Skin of body (tissue), 3 donors: ENCODE measurements at places on chromosomes 2 and 18. TPM values are rescaled to one million over a fixed set of nuclear protein-coding genes. Genes with fewer than 3 reads are reported as not detected.

DNA sequence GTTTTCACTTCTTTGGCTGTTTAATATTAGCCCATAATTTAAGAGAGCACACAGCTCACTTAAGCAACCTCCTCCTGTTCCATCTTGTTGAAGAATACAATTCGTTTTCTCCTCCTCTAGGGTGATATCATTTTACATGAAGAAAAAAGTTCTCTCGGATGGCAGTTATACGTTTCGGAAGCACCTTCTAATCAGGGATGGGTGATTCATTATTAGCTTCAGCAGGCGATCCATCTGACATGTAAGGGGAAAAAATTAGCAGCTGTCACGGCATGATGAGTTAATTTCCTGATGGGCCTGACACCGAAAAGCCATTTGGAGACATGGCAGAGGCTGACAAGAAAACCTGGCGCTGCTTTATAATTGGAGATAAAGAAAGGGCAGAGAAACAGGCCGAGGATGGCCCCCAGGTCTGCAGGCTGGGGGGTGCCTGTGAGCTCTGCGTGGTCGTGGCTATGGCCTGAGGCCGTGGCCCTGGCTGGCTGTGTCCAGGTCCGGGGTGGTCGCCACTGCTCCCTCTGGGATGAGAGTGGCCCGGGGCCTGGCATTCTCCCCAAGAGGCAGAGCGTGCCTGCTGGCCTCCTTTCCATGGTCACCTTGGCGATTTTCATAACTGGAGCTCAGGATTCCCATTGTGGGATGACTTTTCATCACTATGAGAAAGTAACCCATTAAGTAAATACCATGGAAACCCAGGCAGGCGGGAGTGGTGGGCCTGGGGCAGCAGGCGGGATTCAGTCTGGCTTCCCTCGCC is 140.1 kb downstream of the PTGR3 start:
- no peak for DNase-seq

- DNase-seq = no peak
Measured at GRCh38 chr2:178731300-178731699, 75.9 kb downstream of the TTN start.

GRCh38 chr2:122266636-122267035 is 511.2 kb downstream of the TSN start:
- DNase-seq = peak; percentile 45

DNA sequence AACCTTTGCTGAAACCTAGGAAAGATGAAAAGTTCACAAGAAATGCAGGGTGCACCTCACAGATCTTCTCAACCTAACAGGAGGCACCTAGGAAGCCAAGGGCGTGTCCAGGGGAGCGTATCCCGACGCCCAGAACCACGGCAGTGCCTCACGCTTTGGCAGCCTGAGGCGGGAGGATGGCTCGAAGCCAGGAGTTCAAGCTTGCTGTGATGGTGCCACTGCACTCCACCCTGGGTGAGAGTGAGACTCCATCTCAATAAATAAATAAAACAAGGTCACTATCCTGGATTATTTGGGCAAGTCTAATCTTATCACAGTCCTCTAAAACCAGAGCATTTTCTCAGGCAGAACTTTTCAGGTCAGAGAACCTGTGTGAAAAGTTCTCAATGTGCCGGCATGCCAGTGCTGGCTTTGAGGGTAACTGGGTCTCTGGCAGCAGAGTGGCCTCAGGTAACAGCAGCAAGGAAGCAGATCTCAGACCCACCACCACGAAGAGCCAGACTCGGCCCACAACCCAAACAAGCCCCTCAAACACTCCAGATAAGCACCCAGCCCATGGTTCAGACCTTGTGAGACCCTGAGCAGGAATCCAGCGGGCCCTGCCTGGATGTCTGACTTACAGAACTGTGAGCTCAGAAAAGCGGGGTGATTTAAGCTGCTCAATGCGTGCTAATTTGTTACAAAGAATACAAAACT is 11.7 kb downstream of the HSBP1L1 start:
- DNase-seq = no peak

The NCK2 gene
- total RNA-seq = 38.4 TPM

The EGR4 gene
- 0.10 TPM for total RNA-seq

The NR4A2 gene
- 5.9 TPM for total RNA-seq

The KCNF1 gene
- 0.10 TPM for total RNA-seq

The LYG1 gene
- 0.59 TPM for total RNA-seq

The CD8A gene
- total RNA-seq = not detected

The GREB1 gene
- 2.7 TPM for total RNA-seq

- no peak for DNase-seq
Measured at GRCh38 chr2:152693033-152693432, 24.2 kb downstream of the PRPF40A start.

The GGCX gene
- total RNA-seq = 24.4 TPM

- DNase-seq = no peak
Measured at GRCh38 chr2:110106642-110107041, 9.0 kb downstream of the MALL start.

DNA sequence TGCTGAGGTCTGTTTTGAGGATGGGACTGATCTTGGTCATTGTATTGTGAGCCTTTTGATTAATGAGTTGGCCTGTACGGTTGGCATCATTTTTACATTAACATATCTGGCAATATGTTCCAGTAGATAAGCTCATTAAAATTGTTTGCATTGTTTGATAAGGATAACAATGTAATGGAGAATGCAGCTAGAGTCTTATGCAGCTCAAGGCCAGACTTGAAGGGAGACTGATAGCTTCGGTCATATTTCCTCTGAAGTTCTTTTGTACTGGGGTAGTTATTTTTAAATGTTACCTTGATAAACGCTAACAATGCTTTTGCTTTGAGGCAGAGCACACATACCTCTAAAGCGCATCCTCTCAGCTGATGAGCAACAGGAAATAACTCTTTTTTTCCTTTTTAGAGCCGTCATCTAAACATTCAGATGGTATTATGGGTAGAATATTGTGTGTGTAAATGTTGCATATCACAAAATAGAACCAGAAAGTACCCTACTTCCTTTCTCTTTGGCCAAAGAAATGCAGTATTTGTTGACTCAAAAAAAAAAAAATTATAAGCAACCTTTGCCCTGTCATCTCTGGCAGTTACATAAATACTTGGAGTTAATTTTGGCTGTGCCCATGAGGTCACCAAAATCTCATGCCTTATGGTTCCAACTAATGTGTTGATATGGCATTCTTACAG is 1.3 kb downstream of the MAPRE2 start:
- DNase-seq = peak; percentile 25

The RAD51AP2 gene
- 0.20 TPM for total RNA-seq

GRCh38 chr2:24872344-24873115 is 47.5 kb downstream of the ADCY3 start:
- DNase-seq = no peak

DNA sequence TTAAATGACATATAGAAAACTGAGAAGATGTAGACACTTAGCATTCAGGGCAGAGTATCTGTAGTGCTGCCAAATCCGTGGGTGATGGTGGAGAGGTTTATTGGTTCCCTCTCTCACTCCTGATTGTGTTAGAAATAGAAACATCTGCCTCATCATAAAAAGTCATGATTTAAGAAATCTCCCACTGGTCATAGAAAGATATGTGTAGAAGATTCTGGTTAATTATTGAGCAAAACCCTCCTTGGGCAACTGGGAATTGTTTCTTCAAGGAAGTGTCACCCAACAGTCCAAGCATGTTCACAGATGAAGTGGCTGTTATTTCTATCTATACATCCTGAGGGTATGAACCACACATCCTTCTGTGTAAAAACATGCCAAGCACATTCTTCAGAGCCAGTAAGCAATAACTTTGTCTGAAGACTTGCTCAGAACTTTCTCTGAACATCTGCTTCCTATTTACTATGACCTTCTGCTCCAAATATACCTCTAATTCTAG is 33.6 kb upstream of the CHRNA1 start:
- DNase-seq = peak; percentile 38

GRCh38 chr18:73768043-73768442 is 379.6 kb downstream of the FBXO15 start:
- no peak for DNase-seq

The GREB1L gene
- total RNA-seq = 4.2 TPM

GRCh38 chr2:149399934-149400615 is 69.7 kb downstream of the LYPD6 start:
- DNase-seq = no peak

The UGT1A4 gene
- not detected for total RNA-seq

The HOXD13 gene
- not detected for total RNA-seq

- DNase-seq = no peak
Measured at GRCh38 chr2:238106339-238106697, 6.2 kb downstream of the ESPNL start.

The GPBAR1 gene
- total RNA-seq = 0.39 TPM

DNA sequence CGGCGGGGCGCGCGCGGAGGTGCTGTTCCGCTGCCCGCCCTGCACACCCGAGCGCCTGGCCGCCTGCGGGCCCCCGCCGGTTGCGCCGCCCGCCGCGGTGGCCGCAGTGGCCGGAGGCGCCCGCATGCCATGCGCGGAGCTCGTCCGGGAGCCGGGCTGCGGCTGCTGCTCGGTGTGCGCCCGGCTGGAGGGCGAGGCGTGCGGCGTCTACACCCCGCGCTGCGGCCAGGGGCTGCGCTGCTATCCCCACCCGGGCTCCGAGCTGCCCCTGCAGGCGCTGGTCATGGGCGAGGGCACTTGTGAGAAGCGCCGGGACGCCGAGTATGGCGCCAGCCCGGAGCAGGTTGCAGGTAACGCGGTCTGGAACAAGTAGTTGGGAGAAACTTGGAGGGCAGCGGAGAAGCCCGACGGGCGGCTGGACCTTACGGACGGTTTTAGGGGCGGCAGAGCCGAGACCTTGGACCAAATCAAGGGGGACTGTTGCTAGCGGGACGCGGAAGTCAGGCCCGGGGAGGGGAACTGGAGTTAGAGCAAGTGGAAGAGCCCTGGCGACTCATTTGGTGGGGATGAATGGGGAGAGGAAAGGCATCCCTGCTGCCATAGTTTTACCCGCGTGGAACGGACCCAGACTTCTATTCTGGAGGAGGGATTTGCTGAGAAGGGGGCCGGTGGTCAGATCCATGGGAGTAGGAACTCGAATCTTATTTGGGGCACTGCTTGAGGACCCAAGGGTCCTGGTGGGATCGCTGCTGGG is 573 bp downstream of the IGFBP2 start:
- no peak for DNase-seq

The SPIRE1 gene
- 20.3 TPM for total RNA-seq

GRCh38 chr2:186480991-186481390 is 5.1 kb upstream of the ZC3H15 start:
- DNase-seq = no peak

DNA sequence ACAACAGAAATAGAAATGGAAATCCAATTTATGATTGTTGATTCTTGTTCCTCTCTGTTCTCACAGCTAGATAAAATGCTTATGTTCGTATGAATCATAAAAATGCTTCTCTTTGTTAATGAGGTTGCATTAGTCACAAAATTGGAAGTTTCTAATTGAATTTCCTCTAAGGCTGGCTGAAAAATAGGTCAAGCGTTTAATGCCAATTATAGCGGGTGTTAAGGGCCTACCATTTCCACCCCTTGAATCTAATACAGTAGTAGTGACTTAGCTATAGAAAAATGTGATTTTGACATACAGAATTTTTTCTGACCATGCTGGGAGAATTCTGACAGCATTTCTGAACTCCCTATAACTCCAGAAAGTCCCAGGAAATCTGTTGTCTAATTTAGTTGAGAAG is 107.1 kb downstream of the TTN start:
- no peak for DNase-seq

GRCh38 chr2:229901819-229902218 is 20.0 kb downstream of the TRIP12 start:
- DNase-seq = no peak

The SIX2 gene
- total RNA-seq = 0.39 TPM

The IMP4 gene
- total RNA-seq = 33.0 TPM

The DQX1 gene
- 0.59 TPM for total RNA-seq

GRCh38 chr2:241797441-241798080 is 11.4 kb upstream of the NEU4 start:
- no peak for DNase-seq

DNA sequence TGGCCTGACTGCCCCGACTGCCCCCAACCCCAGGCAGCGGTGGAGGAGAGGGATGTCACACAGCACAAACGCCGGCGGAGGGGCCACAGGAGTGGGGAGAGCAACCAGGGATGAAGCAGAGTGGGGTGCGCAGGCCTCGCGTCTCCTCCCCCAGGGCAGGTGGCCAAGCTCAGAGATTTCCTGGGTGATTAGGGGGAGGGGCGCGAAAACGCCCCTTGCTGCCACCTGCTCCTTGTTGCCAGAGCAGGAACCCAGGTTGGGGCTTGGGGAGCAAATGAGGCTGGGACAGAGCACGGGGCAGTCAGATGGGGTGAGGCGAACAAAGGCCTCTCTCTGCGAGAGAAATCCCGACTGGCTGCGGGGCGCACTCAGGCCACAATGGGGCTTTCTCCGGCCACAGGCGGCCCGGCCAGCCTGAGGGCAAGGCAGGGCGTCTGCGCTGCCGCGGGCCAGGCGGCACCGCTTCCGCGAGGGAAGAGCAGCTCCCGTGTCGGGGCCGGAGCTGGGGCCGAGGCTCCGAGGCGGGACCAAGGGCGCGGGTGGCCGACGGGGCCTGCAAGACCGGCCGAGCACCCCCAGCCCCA is 11.5 kb downstream of the TEX44 start:
- DNase-seq = peak; percentile 58

DNA sequence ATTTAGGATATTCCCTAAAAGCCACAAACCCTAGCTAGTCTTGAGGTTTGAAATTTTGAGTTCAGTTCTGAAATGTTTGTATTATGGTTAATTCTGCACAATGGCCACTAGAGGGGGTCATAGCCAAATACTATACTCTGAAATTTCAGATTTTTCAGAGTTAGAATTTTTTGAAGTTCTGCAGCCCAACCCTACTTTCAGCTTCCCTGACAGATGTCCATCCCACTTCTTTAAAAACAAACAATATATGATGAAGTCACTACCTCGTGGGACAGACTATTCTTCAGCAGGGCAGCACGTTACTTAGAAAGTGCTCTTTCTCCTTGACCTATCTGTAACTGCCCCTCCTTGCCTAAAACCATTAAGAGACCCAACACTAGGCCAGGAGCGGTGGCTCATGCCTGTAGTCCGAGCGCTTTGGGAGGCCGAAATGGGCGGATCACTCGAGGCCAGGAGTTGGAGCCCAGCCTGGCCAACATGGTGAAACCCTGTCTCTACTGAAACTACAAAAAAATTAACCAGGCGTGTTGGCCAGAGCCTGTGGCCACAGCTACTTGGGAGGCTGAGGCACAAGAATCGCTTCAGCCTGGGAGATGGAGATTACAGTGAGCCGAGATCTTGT is 48.2 kb upstream of the PAPOLG start:
- DNase-seq = peak; percentile 32

DNA sequence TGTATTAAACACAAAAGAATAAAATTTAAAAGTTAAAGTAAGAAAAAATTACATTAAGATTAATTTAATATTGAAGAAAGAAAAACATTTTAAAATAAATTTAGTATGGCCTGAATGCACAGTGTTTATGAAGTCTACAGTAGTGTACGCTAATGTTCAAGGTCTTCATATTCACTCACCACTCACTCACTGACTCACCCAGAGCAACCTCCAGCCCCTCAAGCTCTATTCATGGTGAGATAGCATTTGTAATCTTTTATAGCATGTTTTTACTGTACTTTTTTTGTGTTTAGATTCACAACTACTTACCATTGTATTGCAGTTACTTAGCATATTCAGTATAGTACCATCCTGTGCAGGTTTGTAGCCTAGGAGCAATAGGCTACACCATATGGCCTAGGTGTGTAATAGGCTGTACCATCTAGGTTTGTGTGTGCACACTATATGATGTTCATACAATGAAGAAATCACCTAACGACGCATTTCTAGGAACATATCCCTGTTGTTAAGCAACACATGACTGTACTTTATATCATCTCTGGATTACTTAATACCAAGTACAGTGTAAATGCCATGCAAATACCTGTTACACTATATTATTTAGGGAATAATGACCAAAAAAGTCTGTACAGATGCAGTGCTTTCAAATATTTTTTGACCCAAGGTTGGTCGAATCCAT is 144.0 kb upstream of the IL1R2 start:
- no peak for DNase-seq

GRCh38 chr2:25389161-25389560 is 47.4 kb upstream of the DNMT3A start:
- DNase-seq = no peak
